Aorta (tissue), 5 donors: ENCODE measurements at places on chromosomes 12 and 14. TPM values are rescaled to one million over a fixed set of nuclear protein-coding genes. Genes with fewer than 3 reads are reported as not detected.
A peak's percentile ranks its signal among the peaks of the same experiment; 100 is the strongest.

The PTGER2 gene
- 0.38 TPM for polyA plus RNA-seq

The SPPL3 gene
- 5.4 TPM for polyA plus RNA-seq

The MDM2 gene
- 21.4 TPM for polyA plus RNA-seq

The ACACB gene
- 8.4 TPM for polyA plus RNA-seq

GRCh38 chr14:74080820-74081460 lies 3.3 kb downstream of the ALDH6A1 start:
- no peaks in the 10 kb centered on the region for H3K36me3 ChIP-seq
- no peak for DNase-seq
- H3K4me3 ChIP-seq, result no peak overlapping the region
- H3K27ac ChIP-seq, result no peak overlapping the region
- H3K27me3 ChIP-seq, result no peaks in the 10 kb centered on the region

DNA sequence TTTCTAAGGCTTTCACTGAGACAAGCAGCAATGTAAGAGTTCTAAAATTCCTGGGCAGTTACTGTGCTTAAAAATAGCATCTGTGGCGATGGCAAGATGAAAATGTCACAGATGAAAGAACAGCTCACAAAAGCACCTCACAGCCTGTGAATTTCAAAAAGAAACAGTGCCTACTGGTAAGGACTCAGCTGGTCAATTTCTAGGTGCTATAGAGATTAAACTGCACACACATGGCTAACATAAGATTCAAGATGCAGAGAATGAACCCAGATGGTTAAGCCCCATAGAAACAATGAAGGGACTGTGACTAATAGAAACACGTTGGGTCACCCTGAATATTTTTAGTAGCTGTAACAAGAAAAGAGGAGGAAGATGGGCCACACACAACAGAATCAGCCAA lies 12.0 kb upstream of the IL26 start:
- no peak for DNase-seq
- H3K27ac ChIP-seq, result no peak overlapping the region
- no peaks in the 10 kb centered on the region for H3K36me3 ChIP-seq
- no peak overlapping the region for H3K4me3 ChIP-seq
- no peaks in the 10 kb centered on the region for H3K4me1 ChIP-seq

DNA sequence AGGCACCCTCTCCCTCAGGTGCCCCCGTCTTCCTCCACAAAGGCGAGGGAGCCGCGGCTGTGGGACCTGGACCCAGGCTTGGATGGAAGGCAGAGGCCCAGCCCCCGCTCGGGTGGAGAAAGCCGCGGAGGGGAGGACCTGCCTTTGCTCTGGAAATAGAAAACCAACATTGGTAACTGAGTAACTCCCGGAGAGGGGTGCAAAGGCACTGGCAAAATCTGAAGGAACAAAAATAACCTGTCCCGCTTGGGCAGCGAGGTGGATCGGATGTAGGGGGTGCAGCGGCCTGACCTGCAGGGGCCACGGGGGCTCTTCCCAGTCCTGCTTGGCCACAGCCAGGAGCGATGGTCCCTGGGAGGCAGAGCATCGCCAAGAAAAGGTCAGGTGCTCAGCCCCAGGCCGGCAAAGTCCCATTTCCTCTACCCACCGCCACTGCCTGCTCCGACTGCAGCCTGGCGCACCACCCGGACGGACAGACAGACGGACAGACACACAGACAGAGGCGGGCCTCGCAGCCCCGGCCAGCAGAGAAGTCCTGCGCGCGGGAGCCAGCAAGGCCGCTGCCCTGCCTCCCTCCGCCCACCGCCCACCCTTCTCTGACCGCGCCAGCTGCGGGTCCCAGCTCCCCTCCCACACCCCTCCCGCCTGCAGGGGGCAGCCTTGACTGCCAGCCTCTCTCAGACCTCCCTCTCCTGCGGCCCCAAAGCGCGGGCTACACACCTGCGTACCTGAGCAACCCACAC lies 21.4 kb upstream of the TMEM106C start:
- no peak for DNase-seq
- no peaks in the 10 kb centered on the region for H3K36me3 ChIP-seq
- H3K27me3 ChIP-seq, result no peaks in the 10 kb centered on the region
- no peaks in the 10 kb centered on the region for H3K4me1 ChIP-seq
- H3K27ac ChIP-seq, result no peak overlapping the region
- no peak overlapping the region for H3K4me3 ChIP-seq

DNA sequence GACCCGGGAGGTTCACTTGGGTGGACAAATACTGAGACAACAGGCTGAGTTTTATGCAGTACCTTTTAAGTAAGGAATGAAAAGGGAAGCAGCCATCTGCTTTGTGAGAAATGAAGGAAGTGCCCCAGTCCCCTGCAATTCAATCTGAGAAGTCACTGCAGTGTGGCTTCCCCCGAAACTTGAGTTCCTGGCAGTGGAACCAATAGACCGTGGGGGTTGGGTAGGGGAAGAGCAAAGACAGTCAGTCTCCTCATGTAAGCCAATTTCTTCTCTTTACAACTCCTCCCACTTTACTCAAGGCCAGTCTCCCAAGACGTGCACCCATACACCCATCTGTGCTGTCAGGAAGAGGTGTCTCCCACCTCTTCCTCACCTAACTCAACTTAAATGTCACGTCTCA lies 206.5 kb downstream of the BCAT1 start:
- H3K27ac ChIP-seq, result no peak overlapping the region
- H3K36me3 ChIP-seq, result no peaks in the 10 kb centered on the region
- no peaks in the 10 kb centered on the region for H3K4me1 ChIP-seq
- no peaks in the 10 kb centered on the region for H3K27me3 ChIP-seq

GRCh38 chr12:29024117-29024516 lies 125.0 kb upstream of the FAR2 start:
- no peak for DNase-seq
- no peak overlapping the region for H3K4me3 ChIP-seq
- H3K27ac ChIP-seq, result no peak overlapping the region

- H3K27me3 ChIP-seq, result no peaks in the 10 kb centered on the region
- no peaks in the 10 kb centered on the region for H3K4me1 ChIP-seq
Measured at GRCh38 chr12:95557625-95558024, 6.3 kb upstream of the USP44 start.

GRCh38 chr14:65478596-65478995 lies 66.1 kb downstream of the FUT8 start:
- no peaks in the 10 kb centered on the region for H3K36me3 ChIP-seq
- DNase-seq, result no peak
- no peak overlapping the region for H3K4me3 ChIP-seq
- H3K27me3 ChIP-seq, result no peaks in the 10 kb centered on the region
- H3K27ac ChIP-seq, result no peak overlapping the region
- no peaks in the 10 kb centered on the region for H3K4me1 ChIP-seq

DNA sequence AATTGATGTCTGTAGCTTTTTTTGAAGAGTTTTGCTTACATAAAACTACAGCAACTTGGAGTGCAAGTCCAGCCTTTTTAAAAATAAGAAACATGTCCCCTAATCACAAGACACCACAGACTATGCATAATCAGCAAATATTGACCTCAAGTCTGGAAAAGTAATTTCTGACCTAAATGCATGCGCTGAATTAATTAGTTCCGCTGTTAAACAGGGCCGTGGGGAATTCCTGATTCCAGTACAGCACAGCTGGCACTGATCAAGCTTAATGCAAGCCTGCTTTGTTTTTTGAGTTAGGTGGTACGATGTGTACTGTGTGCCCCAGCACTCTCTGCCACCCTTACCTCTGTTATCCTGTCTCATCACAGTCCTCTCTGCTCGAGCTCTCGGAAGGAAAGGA lies 9.2 kb downstream of the MLH3 start:
- no peaks in the 10 kb centered on the region for H3K36me3 ChIP-seq
- H3K4me3 ChIP-seq, result no peak overlapping the region
- H3K27ac ChIP-seq, result no peak overlapping the region
- peaks cover 2% of the 10 kb centered on the region for H3K4me1 ChIP-seq

- H3K4me1 ChIP-seq, result no peaks in the 10 kb centered on the region
- peak overlapping the region; percentile 94 for H3K27ac ChIP-seq
- H3K27me3 ChIP-seq, result no peaks in the 10 kb centered on the region
- H3K36me3 ChIP-seq, result peaks cover 2% of the 10 kb centered on the region
- H3K4me3 ChIP-seq, result peak overlapping the region; percentile 92
- DNase-seq, result peak; percentile 52
Measured at GRCh38 chr12:120468325-120468820, 1.2 kb downstream of the SRSF9 start.

DNA sequence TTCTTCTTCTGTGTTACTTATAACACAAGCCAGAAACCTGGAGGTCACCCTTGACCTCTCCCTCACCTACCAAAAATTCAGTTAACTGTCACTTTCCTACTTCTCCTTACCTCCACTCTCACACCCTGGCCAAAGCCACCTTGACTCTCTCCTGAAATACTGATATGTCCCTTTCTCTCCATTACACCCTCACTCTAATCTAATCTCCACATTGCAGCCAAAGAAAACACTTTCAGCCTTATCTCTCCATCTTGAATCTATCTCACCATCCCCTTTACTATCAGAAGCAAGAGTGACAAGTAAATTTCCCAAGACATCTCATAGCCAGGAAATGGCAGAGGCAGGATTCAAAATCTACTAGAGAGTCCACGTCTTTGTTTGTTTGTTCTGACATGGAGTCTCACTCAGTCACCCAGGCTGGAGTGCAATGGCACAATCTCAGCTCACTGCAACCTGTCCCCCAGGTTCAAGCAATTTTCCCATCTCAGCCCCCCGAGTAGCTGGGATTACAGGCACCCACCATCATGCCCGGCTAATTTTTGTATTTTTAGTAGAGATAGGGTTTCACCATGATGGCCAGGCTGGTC lies 28.0 kb upstream of the USP15 start:
- no peaks in the 10 kb centered on the region for H3K4me1 ChIP-seq
- no peak for DNase-seq
- no peaks in the 10 kb centered on the region for H3K36me3 ChIP-seq
- no peaks in the 10 kb centered on the region for H3K27me3 ChIP-seq

DNA sequence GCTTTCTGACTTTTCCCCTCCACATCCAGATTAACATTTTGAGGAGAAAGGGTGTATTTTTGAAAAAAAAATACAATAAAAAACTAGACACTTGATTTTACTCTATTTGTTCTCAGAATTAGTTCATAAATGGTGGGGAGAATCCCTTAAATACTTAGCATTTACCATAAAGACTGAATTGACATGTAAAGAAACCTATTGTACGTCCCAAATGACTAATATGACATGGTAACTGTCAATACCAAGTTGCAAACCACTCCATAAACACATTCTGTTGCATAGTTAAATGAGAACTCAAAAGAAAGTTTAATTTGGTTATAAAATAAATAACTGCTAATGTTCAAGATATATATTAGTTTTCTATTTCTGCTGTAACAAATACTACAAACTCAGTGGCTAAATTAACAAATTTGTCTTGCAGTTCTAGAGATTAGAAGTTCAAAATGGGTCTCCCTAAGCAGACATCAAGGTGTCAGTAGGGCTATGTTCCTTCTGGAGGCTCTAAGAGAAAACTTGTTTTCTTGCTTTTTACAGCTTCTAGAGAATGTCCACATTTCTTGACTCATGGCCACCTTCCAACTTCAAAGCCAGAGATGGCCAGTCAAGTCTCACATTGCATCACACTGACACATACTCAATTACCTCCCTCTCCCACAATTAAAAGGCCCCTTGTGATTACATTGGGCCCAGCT lies 16.0 kb downstream of the NELL2 start:
- no peaks in the 10 kb centered on the region for H3K4me1 ChIP-seq
- H3K27ac ChIP-seq, result no peak overlapping the region
- no peak overlapping the region for H3K4me3 ChIP-seq
- no peak for DNase-seq
- no peaks in the 10 kb centered on the region for H3K27me3 ChIP-seq
- H3K36me3 ChIP-seq, result no peaks in the 10 kb centered on the region

DNA sequence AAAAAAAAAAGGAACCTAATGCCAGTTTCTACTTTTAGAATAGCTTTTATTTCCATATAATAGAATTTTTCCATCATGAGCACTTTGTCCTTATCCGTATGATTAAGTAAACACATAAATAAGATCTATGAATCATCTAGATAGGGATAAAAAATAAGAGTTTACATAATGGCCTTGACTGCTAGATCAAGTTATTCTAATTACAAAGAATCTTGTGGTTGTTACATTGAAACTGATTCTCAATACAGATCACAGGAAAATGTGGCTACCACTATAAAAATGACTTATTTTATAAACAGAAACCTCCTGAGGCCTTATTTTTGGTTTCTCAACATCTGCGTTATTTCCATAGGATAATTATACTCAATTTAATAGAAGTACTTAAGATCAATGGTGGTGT lies 34.4 kb upstream of the NDUFA12 start:
- no peak overlapping the region for H3K4me3 ChIP-seq
- H3K27ac ChIP-seq, result no peak overlapping the region
- H3K4me1 ChIP-seq, result no peaks in the 10 kb centered on the region
- no peak for DNase-seq
- no peaks in the 10 kb centered on the region for H3K27me3 ChIP-seq

DNA sequence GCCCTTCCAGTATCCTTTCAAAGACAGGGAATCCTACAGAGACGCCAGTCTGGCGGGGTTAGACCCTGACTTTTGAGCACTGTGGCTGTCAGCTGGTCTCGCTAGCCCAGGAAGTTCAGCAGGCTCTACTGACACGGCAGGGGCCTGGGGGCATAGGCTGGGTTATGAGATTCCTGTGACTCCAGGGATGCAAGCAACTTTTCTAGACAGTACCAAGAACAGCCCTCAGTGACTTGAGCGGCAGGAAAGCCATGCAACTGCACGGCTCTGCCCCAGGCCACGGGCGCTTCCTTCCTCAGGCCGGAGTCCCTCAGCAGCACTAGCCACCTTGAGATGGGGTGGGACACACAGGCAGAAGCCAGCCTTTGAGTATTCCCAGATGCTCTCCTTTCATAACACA lies 5.1 kb upstream of the SIVA1 start:
- no peak overlapping the region for H3K4me3 ChIP-seq
- H3K27ac ChIP-seq, result peak overlapping the region; percentile 32
- H3K4me1 ChIP-seq, result no peaks in the 10 kb centered on the region

GRCh38 chr12:50563434-50563787 lies 58.6 kb downstream of the DIP2B start:
- no peak overlapping the region for H3K27ac ChIP-seq
- no peaks in the 10 kb centered on the region for H3K27me3 ChIP-seq
- no peaks in the 10 kb centered on the region for H3K4me1 ChIP-seq
- no peak for DNase-seq
- no peaks in the 10 kb centered on the region for H3K36me3 ChIP-seq

GRCh38 chr12:27140478-27140969 lies 58.1 kb upstream of the C12orf71 start:
- DNase-seq, result no peak
- no peaks in the 10 kb centered on the region for H3K36me3 ChIP-seq

DNA sequence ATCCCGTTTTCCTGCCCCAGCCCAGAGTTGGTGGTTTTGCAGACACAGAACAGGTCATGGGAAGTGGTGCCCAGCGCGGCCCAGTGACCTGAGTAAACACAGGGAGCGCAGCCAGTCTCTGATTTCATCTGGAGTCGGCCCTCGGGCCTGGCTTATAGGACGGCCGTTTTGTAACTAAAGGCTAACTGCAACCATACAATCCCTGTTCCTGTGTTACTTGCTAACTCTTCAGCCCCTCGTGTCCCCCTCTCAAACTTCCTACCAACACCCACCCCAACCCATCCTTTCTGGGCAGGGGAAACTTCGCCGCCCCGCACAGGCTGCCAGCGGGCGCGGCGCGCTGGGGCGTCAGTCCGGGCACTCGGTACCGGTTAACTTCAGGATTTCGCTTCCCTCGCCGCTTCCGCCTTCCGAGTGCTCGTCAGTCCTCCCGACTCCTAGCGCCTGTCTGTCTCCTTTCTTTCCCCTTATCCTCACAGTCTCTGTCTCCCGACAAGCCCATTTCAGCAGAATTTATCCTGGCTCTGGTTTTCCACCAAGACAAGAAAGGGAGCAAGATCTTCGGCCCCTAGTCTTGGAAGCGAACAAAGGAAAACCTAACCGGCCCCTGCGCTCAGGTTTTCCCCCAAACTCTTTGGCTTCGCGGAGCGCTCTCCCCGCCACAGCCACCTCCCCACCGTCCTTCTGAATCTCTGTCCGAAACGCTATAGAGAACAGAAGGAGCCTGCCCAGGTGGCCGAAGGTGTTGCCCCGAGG lies 2.0 kb downstream of the SIX1 start:
- H3K27ac ChIP-seq, result no peak overlapping the region
- no peaks in the 10 kb centered on the region for H3K4me1 ChIP-seq
- no peak for DNase-seq
- H3K27me3 ChIP-seq, result peaks cover 4% of the 10 kb centered on the region
- H3K4me3 ChIP-seq, result no peak overlapping the region
